Vagina (tissue), 2 donors: ENCODE measurements at places on chromosomes 6 and 20.

DNA sequence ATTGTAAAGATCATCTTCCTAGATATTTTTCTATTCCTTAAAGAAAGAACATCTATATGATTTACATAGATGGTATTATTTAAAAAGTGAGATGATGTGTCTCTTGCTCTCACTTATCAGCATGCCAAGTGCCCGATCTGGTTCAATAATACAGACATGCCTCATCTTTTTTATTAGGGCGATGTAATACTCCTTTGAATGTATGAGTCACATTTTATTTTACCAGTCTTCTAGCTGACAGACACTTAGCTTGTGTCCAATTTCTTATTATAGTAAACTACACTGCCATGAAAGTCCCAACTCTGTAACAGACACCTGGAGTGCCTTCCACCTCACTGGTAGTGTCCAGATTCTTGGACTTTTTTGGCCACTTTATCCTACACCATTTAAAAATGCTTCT, 586.6 kb upstream of the BTBD3 start:
- no peak for DNase-seq

- no peak for DNase-seq
Measured at GRCh38 chr6:50873167-50873566, 54.5 kb downstream of the TFAP2B start.

DNA sequence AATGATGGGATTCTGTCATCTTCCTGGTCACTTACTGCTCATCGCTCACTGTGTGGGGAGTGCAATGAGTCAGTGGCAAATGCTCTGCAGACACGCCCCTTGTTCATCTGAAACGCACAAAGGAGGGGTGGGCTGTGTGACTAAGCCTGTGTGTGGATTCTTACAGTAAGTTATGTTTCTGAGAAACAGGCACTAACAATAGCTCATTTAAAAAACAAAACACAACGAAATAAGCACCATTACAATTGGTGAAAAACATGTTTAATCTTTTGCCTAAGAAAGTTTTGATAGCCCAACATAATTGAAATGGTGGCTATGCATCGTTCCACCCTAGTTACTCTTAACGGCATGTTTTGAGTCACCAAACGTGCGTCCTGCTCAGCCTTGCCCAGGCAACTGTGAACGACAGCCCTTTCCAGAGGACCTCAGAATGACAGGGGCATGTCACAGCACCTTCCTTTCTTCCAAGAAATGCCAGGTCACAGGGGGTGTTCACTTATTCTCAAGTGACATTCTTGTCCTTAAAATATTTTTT, 118.4 kb upstream of the SGK1 start:
- no peak for DNase-seq

DNA sequence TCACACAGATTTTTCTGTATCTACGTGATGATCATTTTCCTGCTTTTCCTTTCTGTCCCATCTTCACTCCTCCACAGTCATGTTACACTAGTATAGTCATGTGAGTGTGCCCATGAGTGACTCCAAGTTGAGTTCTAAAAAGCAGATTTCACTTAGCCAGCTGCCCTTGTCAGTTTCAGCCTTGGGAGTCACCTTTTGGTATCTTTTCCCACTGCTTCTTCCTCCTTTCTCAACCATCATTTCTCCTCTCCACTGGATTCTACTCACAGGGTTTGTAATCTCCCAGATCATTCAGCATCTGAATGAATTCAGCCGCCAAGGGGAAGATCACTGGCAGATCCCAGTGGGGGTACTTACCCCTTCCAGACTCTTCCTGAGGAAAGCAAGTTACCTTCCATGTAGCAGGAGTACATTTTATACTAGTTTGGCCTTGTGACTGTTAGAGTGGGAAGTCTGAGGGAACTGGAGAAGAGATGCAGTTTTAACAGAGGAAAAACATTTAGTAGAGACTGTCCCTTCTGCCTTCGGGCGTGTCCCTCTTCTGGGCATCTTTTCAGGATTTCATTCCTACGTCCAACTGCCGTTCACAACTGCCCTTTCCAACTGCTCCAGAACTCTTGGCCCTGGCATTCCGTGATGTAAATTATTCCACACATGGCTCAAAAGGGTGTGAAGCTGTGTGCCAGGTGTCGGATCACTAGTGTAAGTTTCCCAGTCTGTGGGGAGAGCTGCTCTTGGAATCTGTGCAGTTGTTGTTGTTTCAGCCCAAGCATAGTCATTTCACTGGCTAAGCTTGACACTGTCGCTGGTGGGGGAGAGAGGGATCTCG, 38.9 kb downstream of the BICRAL start:
- no peak for DNase-seq

- DNase-seq = no peak
Measured at GRCh38 chr6:135004399-135004798, 50.2 kb downstream of the HBS1L start.

- no peak for DNase-seq
Measured at GRCh38 chr6:64445038-64445437, 809.4 kb downstream of the PHF3 start.

GRCh38 chr6:98560418-98560817, 274.0 kb upstream of the POU3F2 start:
- DNase-seq = no peak
